ENCODE measurements at places on chromosomes 2 and 18. TPM values are rescaled to one million over a fixed set of nuclear protein-coding genes. Genes with fewer than 3 reads are reported as not detected.
A peak's percentile ranks its signal among the peaks of the same experiment; 100 is the strongest.

DNA sequence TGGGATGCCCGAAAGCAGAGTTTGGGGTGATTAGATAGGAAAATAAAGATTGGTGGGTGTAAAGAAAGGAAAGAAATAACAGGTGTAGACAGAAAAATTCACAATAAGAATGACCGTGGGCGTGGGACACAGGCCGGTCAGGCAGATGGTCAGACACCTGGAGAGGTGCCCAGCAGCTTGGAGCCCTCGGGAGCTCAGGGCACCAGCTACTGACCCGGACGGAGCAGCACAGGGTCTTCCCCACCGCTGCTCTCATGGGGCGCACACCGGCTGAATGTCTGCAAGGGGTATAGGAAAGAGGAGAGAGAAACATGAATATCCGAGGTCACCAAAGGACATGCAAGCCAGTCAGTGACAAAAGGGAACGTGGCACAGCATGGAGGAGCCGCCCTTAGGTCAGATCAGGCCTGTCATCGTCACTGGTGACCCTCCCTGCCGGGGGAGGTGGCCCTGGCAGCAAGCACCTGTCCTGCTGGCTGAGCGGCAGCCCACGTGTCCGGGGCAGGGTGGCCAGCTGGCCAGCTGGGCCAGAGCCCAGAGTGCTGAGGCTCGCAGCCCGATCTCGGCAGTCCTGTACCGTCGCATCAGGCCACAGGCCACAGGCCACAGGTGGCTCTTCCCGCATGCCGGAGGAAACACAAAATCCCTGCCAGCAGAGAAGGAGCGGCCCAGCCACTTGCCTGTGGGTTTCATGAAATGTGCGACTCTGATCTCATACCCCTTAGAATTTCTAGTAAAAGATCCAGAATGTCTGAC lies 112.0 kb upstream of the NDUFV2 start:
- H3K27me3 ChIP-seq: no peaks in the 10 kb centered on the region
- DNase-seq: no peak
- H3K4me3 ChIP-seq: no peak overlapping the region
- H3K36me3 ChIP-seq: no peaks in the 10 kb centered on the region
- H3K27ac ChIP-seq: peak overlapping the region; percentile 21
- H3K4me1 ChIP-seq: peaks cover 22% of the 10 kb centered on the region

DNA sequence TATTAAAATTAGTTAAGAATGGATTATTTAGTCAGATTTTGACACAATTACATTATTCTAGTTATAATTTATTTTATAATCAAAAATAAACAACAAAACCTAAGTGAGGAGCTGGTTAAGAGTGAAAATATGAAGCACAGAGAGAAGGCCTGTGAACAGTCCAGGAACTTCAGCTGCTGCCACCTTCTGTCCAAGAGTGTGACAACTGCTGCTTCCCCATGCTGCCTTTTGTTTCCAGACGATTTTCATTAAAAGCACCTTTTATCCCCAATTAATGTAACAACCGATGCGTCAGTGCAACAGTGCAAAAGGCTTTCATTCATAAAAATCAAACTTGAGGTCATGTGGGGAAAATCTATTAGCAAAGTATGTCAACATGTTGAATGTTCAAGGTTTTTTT lies 363.6 kb downstream of the CTNNA2 start:
- no peaks in the 10 kb centered on the region for H3K4me1 ChIP-seq
- no peak overlapping the region for H3K4me3 ChIP-seq
- H3K36me3 ChIP-seq: no peaks in the 10 kb centered on the region
- no peak for DNase-seq

GRCh38 chr18:63708650-63709049 lies 5.9 kb downstream of the SERPINB11 start:
- H3K27me3 ChIP-seq: no peaks in the 10 kb centered on the region
- no peak overlapping the region for H3K4me3 ChIP-seq
- H3K27ac ChIP-seq: no peak overlapping the region
- no peaks in the 10 kb centered on the region for H3K4me1 ChIP-seq

ELOA2 gene
- total RNA-seq: not detected

RAD51AP2 gene
- not detected for total RNA-seq
